ENCODE measurements at places on chromosomes 12 and 14.
A peak's percentile ranks its signal among the peaks of the same experiment; 100 is the strongest.

GRCh38 chr14:68208626-68209317 is 389.2 kb downstream of the RAD51B start:
- DNase-seq: no peak

DNA sequence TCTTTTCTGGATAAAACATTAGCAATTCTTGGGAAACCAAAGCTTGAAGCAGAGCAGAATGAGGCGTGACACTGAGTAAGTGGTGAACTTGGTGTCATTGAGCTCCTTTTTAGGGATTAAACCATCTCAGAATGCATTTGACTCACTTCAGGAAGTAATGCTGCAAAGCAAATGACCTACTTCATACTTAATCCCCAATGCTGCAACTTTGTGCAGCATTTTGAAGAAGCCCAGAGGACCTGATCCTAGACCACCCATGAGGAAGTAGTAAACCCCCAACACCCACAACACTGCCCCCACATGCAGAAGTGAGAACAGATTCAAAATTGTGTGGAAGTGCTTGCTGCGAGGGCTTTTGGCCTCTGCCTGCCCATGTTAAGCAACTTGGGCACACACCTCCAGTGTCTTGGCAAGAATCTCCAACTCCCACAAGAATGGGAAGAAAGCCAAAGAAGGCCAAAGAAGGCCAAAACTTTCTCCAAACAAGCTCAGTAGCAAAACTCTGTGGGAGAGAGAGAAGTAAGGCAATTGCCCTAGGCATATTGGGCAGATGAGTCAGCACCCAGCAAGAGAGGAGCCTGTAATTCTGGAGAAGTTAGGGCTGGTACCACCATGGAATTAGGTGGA is 69.2 kb upstream of the ETV6 start:
- DNase-seq: peak; percentile 93

- DNase-seq: no peak
These were observed 298.1 kb upstream of the SYT1 start for GRCh38 chr12:78566456-78566855.

- DNase-seq: peak; percentile 40
These were observed 164.0 kb downstream of the FOXN3 start for GRCh38 chr14:89252887-89253532.

GRCh38 chr12:109892748-109893147 is 7.3 kb upstream of the TCHP start:
- no peak for DNase-seq

GRCh38 chr12:62306569-62307530 is 46.6 kb downstream of the USP15 start:
- DNase-seq: no peak

GRCh38 chr14:84708865-84709264 is 821.1 kb upstream of the FLRT2 start:
- no peak for DNase-seq
